ENCODE measurements at places on chromosomes 3 and 15.

DNA sequence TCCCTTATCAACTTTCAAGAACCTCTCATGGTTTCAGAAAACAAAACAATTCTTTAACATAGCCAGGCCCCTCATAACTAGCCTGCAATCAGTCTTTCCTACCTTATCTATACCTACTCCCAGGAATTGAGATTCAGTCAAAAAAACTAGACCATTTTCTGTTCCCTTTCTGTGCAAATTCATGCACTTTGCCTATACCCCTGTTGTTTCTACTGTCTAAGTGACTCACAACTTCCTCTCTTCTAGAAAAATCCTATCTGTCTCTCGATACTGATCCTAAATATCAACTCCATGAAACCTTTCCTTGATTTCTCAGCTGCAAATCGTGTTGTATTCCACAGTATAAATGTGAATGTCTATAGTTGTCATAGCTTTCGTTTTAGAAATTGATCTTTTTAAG, 10.9 kb upstream of the IL1RAP start:
- DNase-seq, result no peak

DNA sequence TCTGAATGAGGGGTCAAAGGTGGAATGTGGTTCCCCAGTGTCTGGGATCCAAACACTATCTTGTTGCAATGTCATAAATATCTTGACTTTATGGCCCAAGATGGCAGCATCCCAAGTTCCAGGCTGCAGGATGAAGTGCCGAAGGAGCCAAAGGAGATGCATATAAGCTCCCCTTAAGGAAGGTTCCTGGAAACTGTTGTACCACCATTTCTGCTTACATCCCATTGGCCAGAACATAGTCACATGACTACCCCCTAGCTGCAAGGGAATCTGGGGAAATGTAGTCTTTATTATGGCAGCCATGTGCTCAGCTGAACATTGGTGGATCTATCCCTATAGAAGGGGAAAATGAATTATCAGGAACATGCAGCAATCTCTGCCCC, 54.3 kb downstream of the BDH1 start:
- DNase-seq, result no peak

GRCh38 chr3:194468086-194468485, 18.7 kb downstream of the ATP13A3 start:
- DNase-seq, result no peak

DNA sequence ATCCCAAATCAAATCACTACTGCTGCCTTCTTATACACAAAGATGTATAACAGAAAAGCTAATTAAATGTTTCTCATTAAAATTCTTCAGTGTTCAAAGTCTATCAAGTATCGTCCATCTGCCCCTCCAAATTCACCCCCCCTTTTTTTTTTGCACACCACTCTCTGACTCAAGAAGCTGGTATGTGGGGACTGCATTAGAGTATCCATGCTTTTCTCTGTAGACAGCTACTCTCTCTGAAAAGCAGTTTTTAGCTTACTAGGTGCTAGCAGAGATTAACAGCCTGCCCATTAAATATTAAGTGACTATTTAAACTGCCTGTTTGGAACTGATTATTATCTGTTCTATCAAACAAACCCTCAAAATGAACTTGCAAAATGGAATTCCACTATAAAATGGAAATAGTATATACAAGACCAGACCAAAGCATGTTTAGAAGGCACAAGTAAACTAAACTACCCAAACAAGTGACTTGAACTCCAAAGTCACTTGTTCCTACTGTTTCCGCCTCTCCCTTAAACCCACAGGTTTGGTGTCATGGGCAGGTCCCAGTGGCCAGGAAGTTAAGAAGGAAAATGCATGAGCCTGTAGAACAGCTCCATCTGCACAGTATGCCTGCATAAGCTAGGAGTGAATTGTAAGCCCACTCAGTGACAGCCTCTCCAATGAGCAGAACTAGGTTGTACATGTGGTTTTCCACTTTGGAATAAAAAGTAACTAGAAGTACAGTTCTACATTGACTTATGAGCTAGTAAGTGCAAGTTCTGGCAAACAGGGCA, 32.5 kb downstream of the GBE1 start:
- no peak for DNase-seq

DNA sequence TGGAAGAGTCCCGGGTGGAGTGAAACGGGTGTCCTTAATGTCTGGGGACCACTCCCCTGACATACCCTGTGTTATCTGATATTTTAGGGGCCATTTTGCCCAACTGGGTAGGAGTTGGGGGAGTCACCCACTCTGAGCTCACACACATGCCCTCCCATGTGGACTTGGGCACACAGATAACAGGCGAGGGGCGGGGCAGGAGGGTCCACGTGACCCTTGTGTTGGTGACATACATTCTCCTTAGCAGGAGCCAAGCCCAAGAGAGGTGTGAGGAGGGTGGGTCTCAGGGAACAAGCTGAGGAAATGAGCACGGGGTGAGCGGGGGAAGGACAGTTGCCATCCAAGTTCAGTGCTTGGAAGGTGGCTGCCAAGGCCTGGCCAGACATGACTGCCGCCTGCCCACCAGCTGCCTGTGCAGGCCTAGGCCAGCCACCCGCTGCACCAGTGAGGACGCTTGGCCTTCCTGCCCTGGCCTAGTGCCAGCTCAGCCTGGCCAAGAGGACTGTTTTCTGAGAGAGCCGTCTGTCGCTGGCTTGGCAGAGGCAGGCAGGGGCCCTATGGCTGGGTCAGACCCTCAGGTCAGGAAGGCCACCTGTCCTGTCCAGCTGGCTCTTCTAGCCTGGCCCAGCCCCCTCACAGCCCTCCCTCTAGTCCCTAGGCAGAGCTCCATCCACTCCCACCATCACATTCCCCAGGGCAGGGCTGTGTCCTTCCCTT, 31.3 kb upstream of the TMEM115 start:
- peak; percentile 37 for DNase-seq
